ENCODE measurements at places on chromosomes 11 and 22.
A peak's percentile ranks its signal among the peaks of the same experiment; 100 is the strongest.

DNA sequence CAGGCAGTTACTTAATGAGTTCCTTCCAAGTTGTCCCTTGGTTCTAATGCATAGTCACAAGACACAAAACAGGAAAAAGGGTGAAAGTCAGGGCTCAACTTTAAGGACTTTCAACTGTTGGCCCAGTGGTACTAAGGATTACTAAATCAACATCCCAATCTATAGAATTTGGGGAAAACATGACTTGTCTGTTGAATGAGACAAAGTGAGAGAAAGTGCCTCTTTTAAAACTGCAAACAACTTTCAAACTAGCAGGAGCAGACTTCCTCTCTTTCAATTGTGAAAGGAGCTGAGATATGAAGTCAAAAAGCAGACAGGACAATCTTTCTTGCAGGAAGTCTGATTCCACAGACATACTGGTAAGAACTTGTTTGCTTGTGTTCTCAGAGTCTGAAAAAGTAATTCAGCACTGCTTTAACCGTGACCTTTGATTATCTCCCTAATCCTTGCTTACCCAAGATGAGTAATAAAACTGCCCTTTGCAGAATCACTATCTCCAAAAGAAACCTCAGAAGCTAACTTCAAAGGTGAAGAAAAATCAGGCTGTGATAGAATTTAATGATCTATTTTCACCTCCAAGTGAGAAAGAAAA is 960.7 kb upstream of the RAG2 start:
- no peak for DNase-seq

- no peak for DNase-seq
Measured at GRCh38 chr11:61265357-61265756, 24.4 kb downstream of the PGA5 start.

- DNase-seq = no peak
Measured at GRCh38 chr11:2142300-2142759, 3.1 kb upstream of the IGF2 start.

- peak; percentile 19 for DNase-seq
Measured at GRCh38 chr11:118295815-118296454, 8.6 kb upstream of the CD3E start.

GRCh38 chr22:26656891-26657851 is at the start of gene MIAT:
Gene MIAT, plus strand, starts transcription at chr22:26657588.
- DNase-seq = peak; percentile 17

DNA sequence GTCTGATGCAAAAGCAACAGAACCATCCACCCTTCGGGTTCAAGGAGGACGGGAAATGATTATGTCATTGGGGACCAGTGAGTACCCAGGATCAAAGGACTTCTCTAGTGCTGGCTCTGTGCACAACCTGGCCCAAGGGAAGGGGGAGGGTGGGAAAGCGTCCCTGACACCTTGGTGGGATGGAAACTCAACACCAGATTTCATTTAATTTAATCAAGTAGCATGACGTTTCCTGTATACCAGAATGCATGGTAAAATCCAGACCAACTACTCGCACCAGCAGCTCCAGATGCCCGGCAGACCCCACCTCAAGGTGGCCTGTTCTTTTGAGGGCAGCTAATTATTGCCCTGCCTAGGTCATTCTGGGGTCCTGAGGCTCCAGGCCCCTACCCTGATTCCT is 385.1 kb downstream of the CADM1 start:
- DNase-seq = no peak

- DNase-seq = no peak
Measured at GRCh38 chr11:85695546-85695945, 9.6 kb upstream of the CCDC89 start.

DNA sequence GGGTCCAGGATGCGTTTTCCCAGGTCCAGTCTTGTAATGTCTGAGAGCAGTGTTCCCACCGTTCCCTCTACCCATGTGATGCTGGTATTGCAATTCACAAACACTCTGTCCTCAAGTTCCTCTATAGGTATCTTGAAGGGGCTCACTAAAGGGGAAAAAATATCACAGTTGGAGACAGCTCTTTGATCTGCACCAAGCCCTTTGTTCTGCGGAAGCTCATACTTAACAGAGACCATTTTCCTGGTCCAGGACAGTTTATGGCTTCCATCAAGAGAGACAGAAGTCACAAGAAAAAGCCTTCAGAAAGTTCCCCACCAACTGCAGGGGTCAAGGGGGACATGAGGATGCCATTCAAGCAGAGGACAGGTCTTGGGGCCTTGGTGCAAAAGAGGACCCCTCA is 2.1 kb downstream of the CD3D start:
- DNase-seq = no peak

DNA sequence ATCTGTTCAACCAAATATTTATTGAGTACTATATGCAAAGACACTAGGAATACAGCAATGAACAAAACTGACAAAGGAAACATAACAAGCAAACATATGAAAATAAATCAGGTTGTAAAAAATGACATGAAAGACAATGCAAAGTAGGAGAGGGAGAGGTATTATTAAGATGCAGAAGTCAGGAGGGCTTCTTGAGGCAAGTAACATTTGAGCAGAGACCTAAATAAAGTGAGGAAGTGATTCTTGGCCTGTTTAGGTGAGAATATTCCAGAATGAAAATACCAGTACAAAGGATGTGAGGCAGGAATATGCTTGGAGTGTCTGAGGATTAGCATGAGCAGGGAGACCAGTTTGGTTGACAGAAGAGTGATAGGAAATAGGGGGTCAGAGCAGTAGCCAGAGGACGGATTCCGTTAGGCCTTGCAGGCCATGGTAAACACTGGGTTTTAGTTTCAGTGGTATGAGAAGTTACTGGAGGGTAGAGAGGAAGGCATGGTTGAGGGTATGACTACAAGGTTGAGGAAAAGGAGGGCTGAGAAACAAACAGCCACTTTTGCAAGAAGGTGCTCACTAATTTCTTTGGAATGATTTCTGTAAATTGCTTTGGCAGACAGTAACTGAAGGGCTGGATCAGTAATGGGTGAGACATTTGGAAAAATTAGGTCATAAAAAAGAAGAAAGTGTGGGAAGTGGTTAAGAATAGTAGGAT is 191.9 kb downstream of the SWAP70 start:
- DNase-seq = no peak

DNA sequence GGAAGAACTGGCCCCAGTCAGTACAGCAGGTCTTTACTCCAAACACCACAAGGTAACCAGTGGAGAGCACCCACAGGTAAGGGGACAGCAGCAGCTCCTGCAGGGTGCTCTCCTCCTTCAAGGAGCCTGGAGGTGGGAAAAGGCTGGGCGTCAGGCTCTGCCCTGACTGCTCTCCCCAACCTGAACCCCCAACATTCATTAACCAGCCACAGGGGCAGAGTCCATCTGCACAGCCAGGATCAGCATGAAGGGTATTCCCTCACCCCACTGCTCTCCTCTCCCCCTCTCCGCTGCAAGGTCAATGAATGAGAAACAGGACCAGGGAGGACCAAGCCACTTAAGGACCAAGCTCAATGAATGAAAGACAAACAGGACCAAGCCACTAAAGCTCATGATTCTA is 3.7 kb downstream of the SLC37A4 start:
- no peak for DNase-seq

DNA sequence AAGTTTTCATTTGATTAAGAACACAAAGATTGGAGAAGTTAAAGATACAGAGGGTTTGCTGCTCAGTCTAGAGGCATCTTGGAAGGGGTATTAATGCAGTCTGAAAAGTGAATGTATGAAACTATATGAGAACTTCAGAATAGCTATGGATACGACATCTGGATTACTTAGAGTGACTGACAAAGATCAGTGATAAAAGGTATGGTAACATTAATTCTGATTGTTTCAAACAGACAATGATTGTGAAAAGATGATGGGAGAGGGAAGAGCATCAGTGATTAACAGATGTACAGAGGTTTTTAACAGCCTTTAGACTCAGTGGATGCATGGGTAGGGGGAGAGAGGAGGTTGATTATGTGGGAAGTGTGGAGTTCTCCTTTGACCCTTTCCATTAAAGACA is 919.4 kb upstream of the CNTN5 start:
- DNase-seq = no peak

GRCh38 chr11:1671658-1672057 is 25.3 kb upstream of the KRTAP5-6 start:
- no peak for DNase-seq

- peak; percentile 43 for DNase-seq
Measured at GRCh38 chr11:62487738-62488551, 58.7 kb downstream of the AHNAK start.

DNA sequence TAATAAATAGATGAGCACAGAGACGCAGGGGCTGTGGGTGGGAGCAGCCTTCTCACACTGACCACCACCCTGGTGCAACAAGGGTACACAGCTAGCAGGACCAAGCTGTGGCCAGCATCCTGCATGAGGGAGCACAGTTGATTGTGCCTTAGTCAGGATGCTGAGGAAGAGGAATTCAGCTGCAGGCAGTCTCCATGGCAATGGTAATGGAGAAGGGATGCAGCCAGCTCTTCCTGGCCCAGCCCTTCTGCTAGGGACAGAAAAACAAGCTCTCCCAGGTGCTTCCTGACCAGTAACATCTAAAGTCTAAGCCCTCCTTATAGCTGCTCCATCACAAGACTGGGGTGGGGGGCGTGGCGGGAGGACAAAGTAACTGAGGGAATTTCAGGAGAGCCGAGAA is 363.5 kb downstream of the BUD13 start:
- no peak for DNase-seq

GRCh38 chr11:45163956-45164575 is 17.6 kb downstream of the PRDM11 start:
- DNase-seq = no peak

GRCh38 chr22:44371741-44372525 is 59.2 kb upstream of the SHISAL1 start:
- no peak for DNase-seq

GRCh38 chr11:1346669-1347390 is 37.4 kb upstream of the TOLLIP start:
- DNase-seq = no peak

GRCh38 chr22:31754813-31755212 is 994 bp downstream of the DEPDC5 start:
- no peak for DNase-seq

DNA sequence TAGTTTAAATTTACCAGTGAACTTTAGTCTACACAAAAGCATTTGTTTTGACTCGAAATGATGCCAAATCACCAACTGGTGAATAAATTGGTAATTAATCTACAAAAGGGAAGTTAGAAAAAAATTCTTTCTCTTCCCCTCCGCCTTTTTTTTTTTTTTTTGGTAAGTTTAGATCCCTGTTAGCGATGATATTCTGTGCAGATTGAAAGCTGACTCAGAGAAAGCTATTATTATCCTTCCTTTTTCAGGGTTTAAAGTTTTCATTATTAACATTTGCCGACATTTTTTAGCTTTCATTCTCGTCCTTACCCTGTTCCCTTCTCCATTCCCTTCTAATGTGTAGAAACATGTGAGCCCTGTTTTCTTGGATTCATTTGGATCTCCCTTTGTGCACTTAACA is 16.8 kb upstream of the NUP160 start:
- no peak for DNase-seq

GRCh38 chr22:37973271-37974170 is 10.8 kb downstream of the SOX10 start:
- no peak for DNase-seq

DNA sequence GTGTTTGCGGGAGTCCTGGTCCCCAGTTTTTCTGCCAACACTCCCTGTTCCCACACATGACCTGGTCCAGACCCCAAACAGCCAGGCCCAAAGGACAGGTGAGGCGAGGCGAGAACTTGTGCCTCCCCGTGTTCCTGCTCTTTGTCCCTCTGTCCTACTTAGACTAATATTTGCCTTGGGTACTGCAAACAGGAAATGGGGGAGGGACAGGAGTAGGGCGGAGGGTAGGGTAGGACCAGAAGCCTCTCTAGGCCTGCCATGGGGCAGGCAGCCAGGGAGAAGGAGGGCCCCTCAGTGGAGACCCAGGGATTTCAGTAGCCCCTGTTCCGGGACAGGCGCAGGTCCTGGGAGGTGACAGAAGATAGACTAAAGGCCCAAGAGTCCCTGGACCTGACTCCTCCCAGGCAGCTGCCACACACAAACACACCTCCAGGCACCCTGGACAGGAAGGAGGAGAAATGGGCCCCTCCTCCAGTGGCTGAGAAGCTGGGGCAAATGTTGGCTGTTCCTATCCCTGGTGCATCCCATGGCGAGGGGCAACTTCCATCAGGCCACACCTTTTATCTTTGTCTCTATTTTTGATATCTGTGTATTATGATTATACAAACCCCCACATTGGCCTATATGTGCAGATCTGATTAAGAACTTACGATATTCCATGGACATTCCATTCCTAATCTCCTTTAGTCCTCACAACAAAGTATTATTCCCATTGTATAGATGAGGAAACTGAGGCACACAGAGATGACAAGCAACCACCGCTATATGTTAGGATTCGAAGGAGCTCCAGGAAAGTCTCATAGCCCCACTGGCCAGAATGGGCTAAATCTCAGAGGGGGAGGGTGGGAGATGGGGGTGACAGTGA is 626 bp upstream of the F2 start:
- no peak for DNase-seq

- DNase-seq = no peak
Measured at GRCh38 chr22:40368836-40369235, 1.6 kb upstream of the SGSM3 start.

DNA sequence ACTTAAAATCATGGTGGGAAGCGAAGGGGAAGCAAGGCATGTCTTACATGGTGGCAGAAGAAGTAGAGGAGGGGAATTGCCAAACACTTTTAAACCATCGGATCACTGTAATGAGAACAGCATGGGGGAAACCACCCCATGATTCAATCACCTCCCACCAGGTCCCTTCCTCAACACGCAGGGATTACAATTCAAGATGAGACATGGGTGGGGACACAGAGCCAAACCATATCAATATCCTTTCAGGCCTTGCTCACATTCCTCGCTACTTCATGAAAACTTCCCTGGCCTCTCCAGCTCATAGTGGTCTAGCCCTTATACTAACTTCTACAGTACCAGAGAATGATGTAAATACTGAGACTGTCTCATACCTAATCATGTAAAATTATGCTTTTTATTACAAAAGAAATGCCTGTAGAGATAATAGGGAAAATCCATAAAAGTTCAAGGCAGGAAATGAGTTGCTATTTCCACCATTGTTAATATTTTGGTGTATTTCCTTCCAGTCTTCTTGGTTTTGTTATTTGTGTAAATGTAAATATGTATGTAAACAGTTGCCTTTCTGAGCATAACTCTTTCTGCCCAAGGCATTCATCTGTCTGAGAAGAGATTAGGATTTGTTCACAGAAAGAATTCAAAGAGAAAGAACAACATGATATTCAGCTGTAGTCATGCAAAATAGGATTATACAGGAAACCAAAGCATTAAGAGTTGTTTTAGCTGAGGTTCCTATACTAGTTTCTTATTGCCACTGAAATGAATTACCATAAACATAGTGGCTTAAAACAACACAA is 104.3 kb upstream of the LDLRAD3 start:
- DNase-seq = no peak

DNA sequence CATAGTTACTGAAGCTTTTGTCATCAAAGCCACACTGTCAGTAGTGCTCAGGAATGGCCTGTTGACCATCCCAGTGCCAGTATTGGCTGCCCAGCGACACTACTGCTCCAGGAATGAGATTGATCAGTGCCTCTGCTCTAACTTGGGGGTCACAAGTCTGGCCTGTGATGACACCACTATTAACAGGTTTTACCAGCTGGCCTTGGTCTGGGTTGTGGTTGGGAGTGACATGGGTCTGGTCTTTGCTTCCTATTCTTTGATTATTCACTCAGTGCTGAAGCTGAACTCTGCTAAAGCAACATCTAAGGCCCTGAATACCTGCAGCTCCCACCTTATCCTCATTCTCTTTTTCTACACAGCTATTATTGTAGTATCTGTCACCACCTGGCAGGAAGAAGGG is 21.5 kb downstream of the OR56B4 start:
- DNase-seq = no peak

GRCh38 chr11:127059286-127059685 is 58.7 kb upstream of the KIRREL3 start:
- no peak for DNase-seq
